ENCODE measurements at places on chromosomes 3 and 15.

- no peak for DNase-seq
These were observed 30.5 kb downstream of the PCSK6 start for GRCh38 chr15:101458908-101459578.

DNA sequence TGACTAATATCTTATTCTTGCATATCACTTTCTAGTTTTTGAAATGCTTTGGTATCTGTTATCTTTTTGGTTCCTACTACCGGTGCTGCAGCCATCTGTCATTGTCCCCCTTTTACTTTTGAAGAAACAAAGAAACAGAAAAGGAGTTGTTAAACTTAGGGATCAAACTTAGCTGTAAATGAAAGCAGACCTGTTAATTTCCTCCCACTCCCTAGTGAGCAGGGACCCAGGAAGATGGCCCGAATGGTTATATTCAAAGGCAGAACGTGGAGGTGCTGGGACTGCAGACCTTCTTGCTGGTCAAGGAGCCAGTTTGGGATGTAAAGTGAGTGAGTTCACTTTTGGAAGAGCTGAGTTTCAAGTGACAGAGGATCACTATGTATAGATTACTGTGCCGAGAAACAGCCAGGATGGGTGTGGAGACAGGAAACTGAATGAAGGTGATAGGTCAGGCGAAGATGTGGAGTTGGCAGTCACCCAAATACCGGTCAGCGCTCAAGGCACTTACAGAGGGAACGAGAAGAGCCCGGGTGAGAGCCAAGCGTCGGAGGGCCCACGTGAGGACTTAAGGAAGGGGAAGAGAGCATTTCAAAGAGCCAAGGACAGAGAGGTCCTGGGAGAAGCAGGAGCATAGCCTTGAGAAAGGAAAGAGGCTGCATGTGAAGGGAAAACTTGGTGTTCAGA lies 20.1 kb downstream of the KBTBD8 start:
- DNase-seq: no peak

- no peak for DNase-seq
These were observed 31.4 kb downstream of the AP4E1 start for GRCh38 chr15:50939911-50940310.

- DNase-seq: no peak
These were observed 85.7 kb downstream of the MEGF11 start for GRCh38 chr15:66167854-66168253.

GRCh38 chr3:17945799-17946399 lies 203.5 kb upstream of the TBC1D5 start:
- DNase-seq: no peak

GRCh38 chr15:77858792-77859490 lies 218.6 kb downstream of the TBC1D2B start:
- DNase-seq: no peak

DNA sequence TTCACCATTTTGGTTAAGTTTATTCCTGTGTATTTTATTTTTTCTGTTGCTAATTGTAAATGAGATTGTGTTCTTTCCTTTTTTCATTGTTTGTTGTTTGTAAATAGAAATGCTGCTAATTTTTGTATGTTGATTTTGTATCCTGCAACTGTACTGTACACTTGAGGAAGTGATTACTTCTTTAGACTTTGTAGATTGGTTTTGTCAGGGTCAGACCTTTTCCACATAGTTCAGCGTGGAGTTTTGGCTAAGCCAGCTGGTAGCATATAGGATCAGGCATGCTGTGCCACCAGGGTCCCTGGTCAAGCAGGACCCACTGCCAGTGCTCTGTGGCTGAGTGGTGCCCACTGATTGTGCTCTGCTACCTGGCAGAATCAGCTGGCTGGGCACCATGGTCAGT lies 80.1 kb downstream of the CD200 start:
- DNase-seq: no peak

- no peak for DNase-seq
These were observed 67.2 kb downstream of the ST6GAL1 start for GRCh38 chr3:186997473-186997939.

GRCh38 chr3:87145553-87145952 lies 81.6 kb upstream of the CHMP2B start:
- DNase-seq: no peak

- DNase-seq: peak; percentile 51
These were observed 3.9 kb upstream of the CCDC9B start for GRCh38 chr15:40344631-40345120.

DNA sequence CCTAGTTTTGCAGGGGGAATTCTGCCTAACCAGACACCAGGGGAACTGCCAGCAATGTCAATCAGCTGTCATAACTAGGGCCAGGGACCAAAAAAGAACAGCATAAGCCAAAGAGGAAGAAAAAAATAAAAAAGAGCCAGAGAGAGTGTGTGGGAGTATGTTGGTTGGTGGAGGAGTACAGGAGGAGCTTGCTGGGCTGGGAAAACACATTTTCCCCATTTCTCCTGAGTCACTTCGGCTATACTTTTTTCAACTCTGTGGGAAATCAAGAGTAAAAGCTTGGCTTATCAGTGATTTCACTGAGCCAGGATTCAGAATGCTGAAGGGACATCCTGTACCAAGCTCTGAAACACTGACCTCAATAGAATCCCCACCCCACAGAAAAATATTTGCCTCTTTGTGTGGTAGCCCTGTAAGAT lies 144.7 kb upstream of the DPH6 start:
- no peak for DNase-seq

- no peak for DNase-seq
These were observed 17.6 kb downstream of the TRIM42 start for GRCh38 chr3:140695361-140696061.

- DNase-seq: no peak
These were observed 1.9 kb downstream of the DAG1 start for GRCh38 chr3:49471856-49472495.

DNA sequence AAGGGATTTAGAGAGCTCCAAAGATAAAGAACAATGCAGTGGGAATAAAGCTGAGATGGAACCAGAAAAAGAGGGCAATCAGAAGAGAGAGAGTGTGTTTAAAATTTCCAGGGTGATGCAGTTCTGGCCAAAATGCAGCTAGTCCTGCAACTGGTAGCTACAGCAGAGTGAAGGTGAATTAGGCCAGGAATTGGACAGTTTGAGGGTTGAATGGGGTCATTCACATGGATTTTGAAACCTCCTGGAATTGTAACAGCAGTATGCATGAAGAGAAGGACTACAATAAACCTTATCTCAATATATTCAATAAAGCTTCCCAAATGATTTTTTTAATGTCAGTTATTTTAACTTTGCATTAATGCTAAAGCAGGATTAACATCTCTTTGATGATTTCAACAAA lies 85.2 kb downstream of the CBLB start:
- no peak for DNase-seq

GRCh38 chr3:71316066-71316777 lies 267.3 kb downstream of the FOXP1 start:
- DNase-seq: no peak

GRCh38 chr15:32856753-32857152 lies 138.9 kb downstream of the GREM1 start:
- DNase-seq: no peak

DNA sequence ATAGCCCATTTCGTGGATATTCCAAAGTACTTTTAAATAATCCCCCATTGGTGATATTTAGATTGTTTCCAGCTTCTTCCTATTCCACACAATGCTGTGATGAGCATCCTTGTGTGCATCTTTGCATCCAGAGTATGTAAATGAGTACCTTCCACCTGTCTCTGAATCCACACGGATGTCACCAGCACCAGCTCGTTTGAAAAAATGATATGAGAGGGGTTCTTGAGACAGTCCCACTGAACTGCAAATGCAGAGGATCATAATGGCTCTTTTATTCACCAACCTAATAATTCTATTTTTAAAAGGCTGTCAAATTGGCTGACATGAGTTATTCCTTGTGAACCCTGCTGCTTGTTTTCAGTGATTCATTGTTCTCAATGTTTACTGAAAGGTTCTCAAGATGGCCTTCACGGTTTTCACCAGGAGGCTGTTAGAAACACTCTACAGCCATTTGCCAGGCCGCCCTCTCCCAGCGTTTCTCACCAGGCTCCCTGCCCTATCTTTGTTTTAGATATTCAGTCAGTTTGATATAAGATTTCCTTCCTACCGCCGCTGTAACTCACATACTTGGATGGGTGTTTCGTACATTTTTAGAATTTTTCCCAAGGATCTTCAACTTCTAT lies 96.7 kb upstream of the PTPRG start:
- DNase-seq: no peak

DNA sequence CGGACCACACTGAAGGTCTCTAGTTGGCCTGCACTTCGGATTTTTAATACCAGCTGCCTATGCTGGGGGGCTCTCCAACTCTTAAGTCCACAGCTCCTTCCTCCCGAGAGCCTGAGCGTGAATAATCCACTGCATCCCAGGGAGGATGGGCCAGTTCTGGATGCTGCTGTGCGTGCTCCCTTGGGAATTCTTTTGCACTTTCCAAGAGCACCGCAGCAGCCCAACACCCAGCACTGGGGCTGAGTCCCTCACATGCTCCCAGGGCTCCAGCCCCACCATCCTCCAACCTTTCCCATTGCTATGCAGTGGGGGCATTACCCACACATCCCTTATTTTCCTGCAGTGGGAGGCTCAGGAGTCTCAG lies 136.4 kb upstream of the IQSEC1 start:
- DNase-seq: no peak

DNA sequence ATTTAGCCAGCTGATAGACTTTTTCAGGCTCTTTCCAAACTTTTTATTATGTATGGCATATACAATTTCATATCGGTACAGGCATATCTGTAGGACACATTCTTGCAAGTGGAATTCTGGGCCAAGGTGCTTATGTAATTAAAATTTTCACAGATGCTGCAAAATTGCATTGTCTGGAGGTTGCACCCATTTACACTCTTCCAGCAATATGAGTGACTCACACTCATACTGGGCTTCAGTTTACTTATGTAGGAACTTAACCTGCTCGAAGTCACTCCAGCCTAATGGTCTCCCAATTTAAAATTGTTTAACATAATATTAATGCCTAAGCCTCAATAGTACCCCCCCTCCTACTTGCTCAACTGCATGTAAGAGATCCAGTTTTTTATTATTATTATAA lies 11.2 kb upstream of the SEC62 start:
- no peak for DNase-seq

DNA sequence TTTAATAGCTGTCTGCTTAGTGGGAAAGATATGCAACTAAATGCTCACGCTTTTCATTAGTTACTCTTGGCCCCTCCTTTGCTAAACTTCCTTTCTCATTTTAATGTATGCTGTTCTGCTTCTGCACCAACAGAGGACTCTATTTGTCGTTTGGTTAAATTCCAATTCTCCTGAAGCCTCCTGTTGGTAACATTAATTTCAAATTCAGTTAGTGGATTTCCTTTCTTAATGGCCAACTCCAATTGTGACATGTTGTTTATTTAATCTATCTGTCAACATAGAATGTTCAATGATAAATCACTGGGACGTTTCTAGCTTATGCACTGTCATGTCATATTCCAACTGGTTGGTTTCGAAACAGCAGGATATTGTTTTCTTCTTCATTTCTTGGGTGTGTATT lies 467.4 kb upstream of the BCHE start:
- DNase-seq: no peak

DNA sequence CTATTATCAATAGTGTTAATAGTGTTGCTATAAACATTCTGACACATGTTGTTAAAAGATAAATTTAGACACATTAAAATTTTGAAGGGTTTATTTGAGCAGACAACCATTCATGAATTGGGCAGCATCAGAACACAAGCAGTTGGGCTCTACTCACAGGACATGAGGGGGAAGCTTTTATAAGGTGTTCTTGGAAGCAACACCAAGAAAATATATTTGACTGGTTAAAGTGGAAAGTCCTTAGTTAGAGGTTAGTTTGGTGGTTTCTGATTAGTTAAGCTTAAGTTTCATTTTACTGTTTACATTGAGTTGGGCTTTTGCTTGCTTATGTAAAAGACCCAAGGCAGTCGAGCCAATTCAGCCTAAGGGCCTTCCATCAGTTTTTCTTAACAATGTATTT lies 220.7 kb downstream of the CD47 start:
- no peak for DNase-seq

- DNase-seq: no peak
These were observed 3.8 kb downstream of the PLCH1 start for GRCh38 chr3:155741101-155741500.

DNA sequence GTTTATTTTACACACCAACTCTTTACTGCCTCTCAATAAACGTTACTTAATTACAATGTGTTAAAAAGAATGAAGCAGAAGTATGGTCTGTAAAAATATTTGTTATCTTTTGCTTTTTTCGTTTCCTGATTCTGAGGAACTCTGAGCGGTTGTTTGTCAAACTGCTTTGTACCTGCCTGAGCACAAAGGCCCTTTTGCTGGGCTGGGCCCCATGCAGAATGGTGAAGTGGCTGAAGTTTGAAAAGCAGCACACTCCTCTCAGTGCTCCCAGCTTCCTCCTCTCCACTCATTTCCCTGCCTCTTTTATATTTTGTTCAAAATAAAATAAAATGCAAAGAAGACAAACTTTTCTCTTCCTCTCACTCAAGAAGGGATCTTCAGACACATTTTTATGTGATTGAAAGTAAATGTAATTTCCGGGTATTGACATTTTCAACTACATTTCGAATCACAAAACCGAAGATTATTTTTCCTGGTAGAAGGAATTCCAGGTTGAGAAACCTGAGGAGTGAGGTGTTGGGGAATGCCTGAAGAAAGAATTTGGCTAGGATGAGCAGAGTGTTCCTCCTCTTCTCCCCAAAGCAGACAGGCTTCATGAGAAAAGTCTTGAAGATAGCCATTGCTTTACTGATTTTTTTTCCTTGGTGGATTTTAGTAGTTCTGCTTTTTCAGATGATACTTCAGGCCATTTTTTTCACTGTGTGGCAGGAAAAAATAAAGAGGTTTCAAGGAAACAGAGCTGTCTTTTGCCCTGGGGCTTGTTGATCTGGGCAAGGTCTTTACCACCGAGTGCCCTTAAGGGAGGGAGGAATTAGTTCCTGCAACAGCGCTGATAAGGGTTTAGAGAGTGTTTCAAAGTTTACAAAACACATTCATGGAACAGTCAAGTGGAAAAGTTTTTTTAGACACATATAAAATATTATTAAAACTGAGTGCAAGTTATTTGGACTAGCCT lies 229.8 kb downstream of the NFKBIZ start:
- no peak for DNase-seq

DNA sequence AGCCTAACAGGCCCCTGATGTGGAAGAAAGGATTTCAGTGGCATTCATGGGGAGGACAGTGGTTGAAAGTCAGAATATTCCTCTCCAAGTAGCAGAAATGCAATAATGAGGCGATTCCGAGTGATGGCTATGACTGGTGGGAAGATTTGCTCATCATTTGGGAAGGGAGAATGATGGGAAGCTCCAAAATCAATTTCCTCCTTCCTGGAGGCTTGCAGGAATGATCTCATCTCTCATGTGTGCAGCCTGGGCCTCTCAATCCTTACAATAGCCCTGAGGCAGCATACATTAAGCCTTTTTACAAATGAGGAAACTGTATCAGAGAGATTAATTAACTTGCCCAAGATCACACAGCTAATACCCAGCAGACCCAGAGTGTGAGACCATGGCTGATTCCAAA lies 58.7 kb downstream of the BOC start:
- no peak for DNase-seq

DNA sequence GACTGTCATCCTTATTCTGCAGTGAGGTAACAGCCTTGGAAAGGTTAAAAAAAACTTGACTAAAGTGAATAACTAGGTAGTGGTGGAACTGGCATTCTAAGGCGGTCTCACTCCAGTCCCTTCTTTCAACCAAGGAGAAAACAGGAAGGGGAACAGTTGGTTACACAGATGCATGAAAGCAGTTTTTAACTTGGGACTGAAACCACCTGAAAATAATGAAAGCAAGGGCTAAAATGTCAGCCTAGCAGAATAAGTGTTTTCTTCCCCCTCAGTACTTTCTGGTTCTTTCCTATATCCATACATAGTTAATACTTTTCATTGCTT lies 748 bp upstream of the AVEN start:
- DNase-seq: no peak
